Mucosa of descending colon (tissue), 3 donors: ENCODE measurements at places on chromosomes 7 and 10.
A peak's percentile ranks its signal among the peaks of the same experiment; 100 is the strongest.

GRCh38 chr10:28385748-28386502 is 83.1 kb upstream of the MPP7 start:
- DNase-seq = no peak

DNA sequence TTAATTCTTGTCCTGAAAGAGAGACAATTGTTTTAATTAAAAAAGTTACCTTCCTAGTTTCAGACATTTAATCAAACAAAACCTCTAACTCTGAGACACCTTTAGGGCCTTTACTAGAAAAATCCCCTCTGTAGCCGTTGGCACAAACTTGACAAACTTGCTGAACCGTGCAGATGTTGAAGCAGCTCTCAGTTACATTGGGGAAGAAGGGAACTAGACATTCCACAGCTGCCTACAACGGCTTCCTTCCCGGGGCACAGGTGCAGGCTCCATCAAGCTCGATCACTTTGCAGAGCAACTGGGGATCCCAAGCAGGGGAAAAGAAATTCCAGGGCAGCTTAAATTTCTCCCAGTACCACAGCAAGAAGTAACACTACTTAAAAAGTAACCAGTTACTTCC is 141.3 kb downstream of the SKAP2 start:
- DNase-seq = no peak

- no peak for DNase-seq
These were observed 332.0 kb upstream of the LRGUK start for GRCh38 chr7:133795068-133795665.

DNA sequence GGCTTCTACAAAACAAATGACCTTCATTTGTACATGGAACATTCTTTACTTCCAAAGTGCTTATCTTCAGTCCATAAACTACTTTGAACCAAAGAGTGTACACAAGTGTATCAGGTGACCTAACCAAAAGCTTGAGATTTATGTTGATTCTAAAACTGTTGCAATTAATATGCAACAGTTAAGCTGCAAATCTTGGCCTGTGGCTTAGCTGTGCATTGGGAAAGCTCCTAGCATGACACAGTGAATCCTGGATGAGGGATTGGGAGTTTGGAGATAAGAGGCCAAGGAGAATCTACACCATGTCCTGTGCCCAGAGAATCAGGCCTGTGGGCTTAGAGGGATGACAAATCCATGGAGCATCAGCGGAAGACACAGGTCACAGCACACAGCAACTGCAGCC is 105.2 kb upstream of the GSDME start:
- no peak for DNase-seq

GRCh38 chr10:35821339-35821911 is 179.3 kb upstream of the FZD8 start:
- DNase-seq = no peak

GRCh38 chr10:81866753-81867152 is 8.2 kb upstream of the NRG3 start:
- DNase-seq = no peak

DNA sequence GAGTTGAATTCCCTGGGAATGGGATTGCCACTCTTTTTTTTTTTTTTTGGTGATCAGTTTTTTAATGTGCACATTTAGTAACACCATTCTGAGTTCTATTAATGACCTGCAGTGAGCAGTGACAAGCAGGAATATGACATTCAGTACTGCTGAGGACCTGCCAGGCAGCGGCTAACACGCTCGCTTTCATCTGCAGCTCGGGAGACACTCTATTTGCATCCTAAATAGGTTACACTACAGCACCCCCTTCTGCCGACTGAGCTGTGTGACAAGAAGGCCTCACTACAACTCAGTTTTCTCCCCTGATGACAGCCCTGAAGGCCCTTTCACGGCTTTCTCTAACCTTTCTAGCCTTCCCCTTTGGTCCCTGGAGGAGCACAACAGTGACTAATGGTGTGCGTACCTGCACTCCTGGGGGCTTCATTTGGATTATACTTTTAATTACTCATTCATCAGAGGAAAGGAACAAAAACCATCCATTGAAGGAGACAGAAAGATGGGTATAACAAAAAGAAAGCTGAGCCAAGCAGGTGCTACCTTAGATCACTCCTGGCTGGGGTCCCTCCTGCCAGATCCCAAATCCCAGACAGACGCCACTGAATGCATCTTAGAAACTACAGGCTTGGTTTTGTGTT is 872.4 kb downstream of the LRMDA start:
- DNase-seq = peak; percentile 51
